ENCODE measurements at places on chromosomes 1 and 21.

DNA sequence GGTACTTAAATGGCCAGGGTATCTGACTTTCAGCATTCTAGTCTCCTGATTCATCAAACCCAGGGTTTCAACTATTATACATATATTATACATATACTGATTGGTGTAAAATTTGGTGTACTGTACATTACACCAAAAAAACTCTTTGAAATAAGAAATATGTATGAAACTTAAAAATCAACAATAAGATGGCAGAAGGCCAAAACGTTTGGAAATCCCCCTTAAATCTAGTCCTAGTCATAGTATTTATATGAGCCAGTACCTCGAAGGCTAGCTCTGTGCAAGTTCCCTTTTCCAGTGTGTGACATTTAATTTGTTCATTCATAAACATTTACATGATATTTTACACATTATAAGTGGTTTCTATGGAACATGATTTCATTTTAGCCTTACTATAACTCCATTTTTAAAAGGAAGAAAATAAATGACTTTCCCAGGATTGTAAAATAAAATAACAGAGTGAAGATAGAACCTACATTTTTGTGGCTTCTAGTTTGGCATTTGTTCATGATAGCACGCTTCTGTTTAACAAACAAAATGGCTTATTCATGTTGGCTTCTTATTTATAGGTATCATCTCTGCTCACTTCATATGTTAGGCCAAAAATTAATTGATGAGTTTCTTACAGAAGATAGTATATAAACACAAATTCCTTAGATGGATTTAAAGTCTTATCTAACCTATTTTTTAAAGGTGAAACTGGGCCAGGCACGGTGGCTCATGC is 18.8 kb upstream of the ZNF281 start:
- no peak for DNase-seq

GRCh38 chr1:9746651-9747050 is 77.1 kb downstream of the CLSTN1 start:
- DNase-seq, result no peak

GRCh38 chr1:20485527-20486456 is at the start of gene CAMK2N1:
TSS of gene CAMK2N1 (minus strand) at chr1:20486210. CDS start at chr1:20485379, 831 bp downstream.
- no peak for DNase-seq

DNA sequence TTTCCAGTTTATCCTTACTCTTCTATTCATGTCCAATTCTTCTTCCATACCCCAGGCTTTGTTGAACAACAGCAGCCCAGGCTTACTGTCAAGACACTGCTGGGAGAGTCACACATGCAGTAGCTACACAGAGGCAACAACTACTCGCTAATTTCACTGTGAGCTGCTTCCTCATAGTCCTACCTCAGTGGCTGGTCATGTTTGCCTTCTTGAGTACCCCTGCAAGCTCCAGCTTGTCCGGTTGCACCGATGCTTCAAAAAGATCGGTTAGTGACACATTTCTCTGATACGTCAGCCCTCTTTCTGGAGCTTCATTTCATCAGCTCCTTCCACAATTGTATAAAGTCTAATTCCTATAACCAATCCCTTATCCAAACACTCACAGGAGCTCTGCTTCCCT is 246.7 kb upstream of the NFIA start:
- no peak for DNase-seq

- DNase-seq, result no peak
Observed at GRCh38 chr1:33735624-33736023, 128.3 kb upstream of the HMGB4 start.

GRCh38 chr21:34592120-34592955 is 22.6 kb downstream of the RCAN1 start:
- DNase-seq, result no peak

DNA sequence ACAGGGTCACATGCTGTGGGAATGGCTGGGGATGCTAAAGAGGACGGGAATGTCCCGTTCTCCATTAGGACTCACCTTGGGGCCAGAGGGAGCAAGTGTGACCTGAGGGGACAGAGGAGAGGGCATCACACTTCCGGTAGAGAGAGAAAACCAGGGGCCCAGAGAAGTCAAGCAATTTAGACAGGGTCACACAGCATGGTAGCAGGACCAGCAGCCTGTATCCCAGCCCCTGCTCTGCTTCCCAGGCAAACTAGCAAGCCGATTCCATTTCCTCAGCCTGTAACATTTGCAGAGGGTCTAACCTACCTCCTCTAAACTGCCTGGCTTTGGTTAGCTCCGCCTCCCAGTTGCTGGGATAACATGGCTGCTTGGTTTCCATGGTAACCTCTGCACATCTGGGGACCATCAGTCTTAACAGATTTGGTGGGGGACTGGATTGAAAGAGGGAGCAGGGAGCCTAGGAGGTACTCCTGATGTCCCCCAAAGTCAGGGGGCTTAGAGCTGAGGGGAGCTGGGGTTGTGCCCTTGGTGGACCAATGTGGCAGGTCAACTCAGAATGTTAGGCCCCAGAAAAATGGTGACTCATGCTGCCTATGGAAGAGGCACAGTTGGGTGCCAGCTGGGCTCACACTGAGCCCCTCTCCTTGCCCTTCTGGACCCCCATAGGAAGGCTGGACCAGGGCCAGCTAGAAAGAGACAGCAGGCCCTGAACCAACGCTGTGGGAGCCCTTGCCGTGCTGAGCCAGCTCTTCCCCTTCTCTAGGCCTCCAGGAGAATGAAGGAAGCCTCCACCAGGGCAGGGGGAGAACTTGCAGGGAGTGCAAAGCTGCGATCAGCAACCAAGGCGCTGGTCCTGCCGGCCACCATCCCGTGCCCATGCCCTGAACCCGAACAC is 9.5 kb downstream of the COL16A1 start:
- DNase-seq, result no peak

DNA sequence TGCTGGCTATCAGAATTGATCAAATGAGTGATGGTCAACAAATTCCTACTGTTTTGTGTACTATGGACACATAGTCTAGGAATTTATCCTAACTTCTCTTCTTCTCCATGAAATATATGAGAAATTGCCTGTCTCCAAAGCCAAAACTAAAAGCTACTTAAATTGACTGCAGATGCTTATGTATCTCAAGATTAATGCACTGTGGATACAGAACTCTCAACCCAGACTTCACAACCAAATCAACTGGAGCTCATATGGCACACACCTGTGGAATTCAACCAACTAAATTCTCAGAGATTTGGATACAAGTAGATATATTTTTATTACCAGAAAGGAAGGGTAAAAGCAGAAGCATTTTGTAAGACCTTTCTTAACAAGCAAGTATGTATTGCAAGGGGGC is 566.1 kb downstream of the LTN1 start:
- no peak for DNase-seq

DNA sequence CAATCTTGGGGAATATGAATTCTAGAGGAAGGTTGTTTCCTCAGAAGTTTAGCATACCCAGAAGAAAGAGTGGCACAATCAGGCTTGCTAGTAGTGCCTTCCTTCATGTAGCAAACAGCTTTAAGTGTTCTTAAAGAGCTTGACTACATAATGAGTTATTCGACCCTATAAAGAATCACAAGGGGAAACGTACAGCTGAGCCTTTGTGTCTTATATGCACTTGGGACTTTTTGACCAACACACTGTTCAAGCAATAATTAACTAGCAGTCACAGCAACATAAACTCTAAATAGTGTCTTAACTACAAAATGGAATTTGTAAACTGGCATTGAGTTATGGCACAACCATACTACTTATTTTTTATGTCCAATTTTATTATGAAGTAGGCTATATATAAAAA is 86.1 kb downstream of the TTLL7 start:
- no peak for DNase-seq

- DNase-seq, result no peak
Observed at GRCh38 chr1:216205176-216205575, 218.1 kb downstream of the USH2A start.

GRCh38 chr1:166977951-166978350 is 2.6 kb upstream of the ILDR2 start:
- DNase-seq, result no peak

GRCh38 chr21:31173881-31174555 is 135.7 kb upstream of the KRTAP19-8 start:
- no peak for DNase-seq

DNA sequence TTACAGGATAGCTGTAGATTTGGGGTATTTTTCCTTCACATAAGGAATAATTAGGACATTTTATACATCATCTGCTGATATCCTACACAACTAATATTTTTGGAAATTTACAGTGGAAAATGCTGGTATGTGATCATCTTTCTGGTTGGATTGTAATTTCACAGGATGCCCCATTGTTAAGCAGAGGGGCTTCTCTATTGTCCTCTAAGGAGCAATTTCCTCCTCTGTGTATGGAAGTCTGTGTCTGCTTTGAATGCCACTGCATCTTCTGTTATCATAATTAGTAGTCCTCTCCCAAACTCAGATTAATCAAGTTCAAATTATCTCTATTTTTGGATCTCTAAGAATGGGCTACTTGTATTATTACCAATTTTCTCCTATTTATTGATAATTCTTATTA is 988.1 kb upstream of the B3GALT2 start:
- no peak for DNase-seq

DNA sequence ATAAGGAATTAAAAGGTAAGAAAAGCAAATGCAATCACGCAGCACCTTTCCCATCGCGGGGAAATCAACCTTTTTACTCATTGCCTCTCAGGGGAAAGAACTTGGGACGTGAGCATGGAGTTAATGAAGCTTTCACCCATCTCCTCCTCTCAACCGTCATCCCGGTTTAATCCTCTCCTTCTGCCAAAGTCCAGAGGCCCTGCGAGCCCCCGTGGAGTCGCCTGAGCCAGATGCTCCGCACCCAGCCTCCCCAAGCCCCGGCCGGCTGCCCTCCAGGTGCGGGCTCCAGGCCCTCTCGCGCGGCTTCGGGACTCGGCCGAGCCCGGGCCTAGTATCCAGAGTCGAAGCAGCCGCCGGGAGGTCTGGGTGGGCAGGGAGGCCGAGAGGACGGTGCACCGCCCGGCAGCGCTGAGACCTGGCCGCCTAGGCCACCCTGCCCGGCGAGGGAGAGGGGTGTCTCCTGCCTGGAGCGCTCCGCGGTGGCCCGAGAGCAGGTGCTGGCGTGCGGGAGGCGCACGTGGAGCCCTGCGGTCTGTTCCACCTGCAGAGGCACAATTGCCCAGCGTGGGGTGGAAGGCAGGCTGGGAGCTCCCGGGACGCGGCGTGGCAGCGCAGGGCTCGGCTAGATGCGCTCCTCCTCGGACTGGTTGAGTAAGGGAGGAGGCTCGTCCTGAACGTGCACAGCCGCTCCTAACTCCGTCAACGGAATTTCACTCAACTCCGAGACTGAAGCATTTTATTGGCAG is 218.5 kb downstream of the SDCCAG8 start:
- DNase-seq, result no peak

- DNase-seq, result no peak
Observed at GRCh38 chr1:232174306-232174705, 455.6 kb downstream of the SIPA1L2 start.

DNA sequence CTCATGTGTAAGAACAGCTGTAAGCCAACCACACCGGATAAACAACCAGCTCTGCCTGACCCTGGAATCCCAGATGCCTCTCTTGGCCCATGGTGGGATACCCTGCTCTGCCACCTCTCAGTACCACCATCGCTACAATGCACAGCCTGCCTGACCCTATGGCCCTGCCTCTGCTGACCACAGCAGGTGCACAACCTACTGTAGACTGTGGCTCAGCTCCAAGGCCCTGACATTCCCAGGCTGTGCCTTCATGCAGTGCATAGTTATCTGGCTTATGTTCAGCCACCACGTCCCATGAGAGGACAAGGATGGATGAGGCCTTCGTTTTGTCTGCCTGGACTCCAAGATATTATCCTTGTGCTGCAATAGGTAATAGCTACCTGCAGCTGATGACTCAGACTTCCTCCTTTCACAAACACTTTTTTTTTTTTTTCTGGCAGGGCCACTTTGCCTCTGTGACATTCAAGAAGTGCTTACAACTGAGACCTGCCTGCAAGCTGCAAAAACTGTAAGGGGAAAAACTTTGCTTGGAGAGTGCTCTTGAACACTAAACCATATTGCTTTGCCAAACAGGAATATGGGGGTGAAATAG is 177.7 kb downstream of the URB2 start:
- no peak for DNase-seq

DNA sequence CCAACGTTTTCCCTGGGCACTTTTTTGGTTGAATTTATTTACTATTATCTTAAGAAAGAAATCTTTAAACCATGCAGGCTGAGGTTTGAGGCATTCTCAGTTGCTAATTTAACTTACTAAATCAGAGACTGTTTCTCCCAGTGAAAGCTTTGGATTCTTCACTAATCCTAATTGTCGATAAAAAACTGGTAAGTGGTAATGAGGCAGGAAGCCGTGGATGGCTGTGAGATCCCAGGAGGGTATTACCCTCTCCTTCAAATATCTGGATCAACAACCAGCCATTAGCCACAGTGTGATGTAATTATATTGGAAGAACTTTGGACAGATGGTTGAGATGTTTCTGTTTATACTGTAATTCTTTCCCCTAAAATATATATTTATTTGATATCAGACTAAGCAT is 485.0 kb downstream of the DISC1 start:
- no peak for DNase-seq

DNA sequence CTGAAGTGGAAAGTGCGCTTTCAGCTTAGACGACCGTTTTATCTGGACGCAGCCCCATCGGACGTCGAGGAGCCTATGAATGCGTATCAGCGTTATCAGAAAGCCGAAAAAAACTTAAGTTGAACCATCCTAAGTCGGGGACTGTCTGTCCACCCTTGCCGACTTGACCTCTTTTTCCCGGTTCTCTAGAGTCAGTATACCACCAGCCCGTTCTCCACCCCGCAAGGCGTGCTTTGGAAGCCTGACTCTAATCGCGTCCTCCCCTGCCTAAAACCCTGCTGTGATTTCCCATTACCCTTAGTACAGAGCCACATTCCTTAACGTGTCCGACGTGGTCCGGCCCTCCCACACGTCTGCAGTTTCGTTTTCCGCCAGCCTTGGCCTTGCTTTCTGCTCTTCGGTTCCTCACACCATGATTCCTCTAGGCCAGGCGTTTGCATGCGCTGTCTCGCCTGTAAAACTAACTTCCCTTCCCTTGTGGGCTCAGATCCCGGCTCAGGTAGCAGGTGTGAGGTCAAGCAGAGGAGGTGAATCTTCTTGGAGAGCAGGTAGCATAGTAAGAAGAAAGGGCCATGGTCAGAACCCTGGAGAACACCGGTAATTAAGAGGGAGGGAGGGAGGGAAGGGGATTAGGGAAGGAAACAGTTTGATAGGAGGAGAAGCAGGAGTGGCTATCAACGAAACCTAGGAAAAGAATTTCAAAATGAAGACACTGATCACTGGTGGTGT is 865 bp downstream of the ADPRS start:
- DNase-seq, result peak; percentile 23

GRCh38 chr1:184388319-184388889 is 1.6 kb downstream of the C1orf21 start:
- DNase-seq, result no peak

- no peak for DNase-seq
Observed at GRCh38 chr1:117646956-117647355, 41.1 kb downstream of the TENT5C start.
